ENCODE measurements at places on chromosomes 2 and 18. TPM values are rescaled to one million over a fixed set of nuclear protein-coding genes. Genes with fewer than 3 reads are reported as not detected.

The BCL2 gene
- 8.8 TPM for polyA plus RNA-seq

DNA sequence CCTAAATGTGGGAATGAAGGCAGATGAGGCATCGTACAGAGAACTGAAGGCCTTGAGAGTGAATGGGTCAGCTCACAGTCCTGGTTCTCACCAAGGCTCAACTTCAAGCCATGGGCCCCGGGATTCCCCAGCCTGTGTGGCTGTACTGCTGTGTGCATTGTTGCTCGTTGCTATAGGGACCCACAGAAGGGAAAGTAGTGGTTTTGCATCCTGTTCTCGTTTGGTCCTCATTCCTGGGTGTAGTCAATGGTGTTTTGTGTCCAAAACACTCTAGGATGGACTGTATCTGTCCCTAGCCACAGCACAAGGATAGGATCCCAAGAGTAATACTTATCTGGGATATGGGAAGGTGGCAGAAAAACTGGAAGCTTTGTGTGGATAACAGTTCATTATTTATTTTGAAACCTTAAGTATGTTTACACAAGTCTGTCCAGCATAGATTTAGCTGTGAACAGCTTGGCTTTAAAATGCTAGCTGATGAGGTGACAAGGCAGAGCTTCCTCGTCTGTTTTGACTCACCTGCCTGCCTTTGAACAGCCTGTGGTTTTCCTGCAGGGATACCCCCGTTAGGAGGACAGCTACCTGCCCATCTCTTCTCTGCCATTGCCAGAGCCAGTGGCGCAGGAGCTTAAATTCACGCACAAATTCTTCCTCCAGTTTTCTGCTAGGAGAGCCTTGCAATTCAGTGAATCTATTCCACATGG, 85.0 kb downstream of the WDSUB1 start:
- H3K27me3 ChIP-seq = no peaks in the 10 kb centered on the region
- no peak overlapping the region for H3K27ac ChIP-seq
- DNase-seq = peak; percentile 26
- no peak overlapping the region for H3K4me3 ChIP-seq
- H3K36me3 ChIP-seq = peaks cover 58% of the 10 kb centered on the region

DNA sequence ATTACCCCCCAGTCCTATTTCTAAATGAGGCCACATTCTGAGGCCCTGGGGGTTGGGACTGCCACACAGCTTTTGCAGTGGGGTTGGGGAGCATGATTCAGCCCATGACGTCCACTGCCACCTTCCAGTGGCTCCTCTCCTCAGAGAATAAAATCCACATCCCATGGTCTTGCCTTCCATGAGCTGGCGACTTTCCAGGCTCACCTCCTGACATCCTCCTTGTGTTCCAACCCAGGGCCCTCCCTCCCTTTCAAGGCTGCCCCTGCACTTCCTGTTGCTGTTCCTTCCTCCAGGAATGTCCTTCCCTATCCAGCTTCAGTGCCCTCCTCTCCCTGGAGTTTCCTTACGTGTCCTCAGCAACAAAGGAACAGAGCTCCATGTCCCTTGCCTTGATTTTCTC, 187.3 kb upstream of the ID2 start:
- H3K4me1 ChIP-seq = peaks cover 48% of the 10 kb centered on the region
- H3K36me3 ChIP-seq = no peaks in the 10 kb centered on the region
- H3K27me3 ChIP-seq = no peaks in the 10 kb centered on the region
- H3K27ac ChIP-seq = no peak overlapping the region
- DNase-seq = no peak
- H3K4me3 ChIP-seq = no peak overlapping the region

GRCh38 chr2:66538291-66538690, 103.4 kb downstream of the MEIS1 start:
- no peak overlapping the region for H3K27ac ChIP-seq
- H3K36me3 ChIP-seq = no peaks in the 10 kb centered on the region

Measured in large intestine (tissue), 12 donors.